ENCODE measurements at places on chromosomes 3 and 15.

GRCh38 chr3:53376679-53377078 is 29.3 kb upstream of the DCP1A start:
- no peaks in the 10 kb centered on the region for H3K27me3 ChIP-seq
- DNase-seq, result no peak
- no peak overlapping the region for H3K27ac ChIP-seq
- no peaks in the 10 kb centered on the region for H3K4me1 ChIP-seq

GRCh38 chr3:169813757-169814517 is 1.2 kb upstream of the LRRC34 start:
- H3K36me3 ChIP-seq, result no peaks in the 10 kb centered on the region
- H3K4me3 ChIP-seq, result peak overlapping the region; percentile 54
- peaks cover 10% of the 10 kb centered on the region for H3K27me3 ChIP-seq
- peak; percentile 40 for DNase-seq

DNA sequence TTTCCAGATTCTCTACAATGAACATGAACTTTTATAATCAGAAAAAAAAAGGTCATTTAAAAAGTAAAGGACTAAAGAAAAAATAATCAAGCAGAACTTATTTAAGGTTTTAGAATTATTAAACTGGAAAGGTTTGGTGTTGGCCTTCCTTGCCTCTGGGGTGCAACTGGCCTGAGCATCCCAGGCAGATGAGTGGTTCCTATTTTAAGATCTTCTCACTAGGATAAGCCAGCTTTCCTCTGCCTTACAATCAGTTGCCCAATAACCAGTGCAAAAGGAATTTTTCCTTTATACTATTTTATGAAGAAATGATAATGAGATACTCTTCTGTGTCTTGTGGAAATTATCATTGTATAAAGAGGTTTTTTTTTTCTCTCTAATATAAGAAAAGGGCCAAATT is 56.6 kb downstream of the SEC22A start:
- no peaks in the 10 kb centered on the region for H3K27me3 ChIP-seq
- H3K4me3 ChIP-seq, result no peak overlapping the region
- DNase-seq, result no peak

GRCh38 chr3:23952646-23953045 is 7.6 kb downstream of the NR1D2 start:
- no peak overlapping the region for H3K4me3 ChIP-seq
- no peak overlapping the region for H3K27ac ChIP-seq
- H3K36me3 ChIP-seq, result no peaks in the 10 kb centered on the region
- H3K27me3 ChIP-seq, result no peaks in the 10 kb centered on the region
- peaks cover 25% of the 10 kb centered on the region for H3K4me1 ChIP-seq
- no peak for DNase-seq

DNA sequence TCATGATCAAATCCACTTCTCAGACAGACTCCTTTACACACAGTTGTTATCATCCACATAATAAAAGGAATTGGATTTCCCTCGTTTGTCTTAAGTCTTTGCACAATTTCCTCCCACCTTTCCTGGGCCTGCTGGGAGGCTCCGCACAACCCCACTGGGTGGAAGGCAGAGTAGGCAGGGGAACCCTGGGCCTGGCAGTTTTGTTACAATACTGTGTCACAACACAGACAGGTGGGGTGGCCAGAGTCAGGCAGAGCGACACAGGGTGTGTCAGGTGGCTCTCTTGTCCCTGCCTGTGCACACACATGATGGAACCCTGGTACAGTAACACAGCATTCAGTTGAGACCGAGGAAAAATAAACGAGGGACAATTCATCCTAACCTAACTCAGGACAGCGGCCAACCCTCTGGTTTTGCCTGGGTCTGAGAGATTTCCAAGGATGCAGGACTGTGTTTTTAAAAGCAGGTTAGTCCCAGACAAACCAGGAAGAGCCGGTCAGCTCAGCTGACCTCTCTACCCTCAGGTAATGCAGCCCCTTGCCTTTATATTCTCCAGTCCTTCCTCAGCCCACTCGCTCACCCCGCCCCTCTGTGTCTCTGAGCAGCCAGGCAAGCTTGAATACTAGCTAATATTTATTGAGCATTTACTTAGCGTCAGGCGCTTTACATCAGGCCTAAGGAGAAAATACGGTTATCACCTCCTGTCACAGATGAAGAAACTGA is 8.8 kb upstream of the FAM174B start:
- no peak overlapping the region for H3K27ac ChIP-seq
- no peak overlapping the region for H3K4me3 ChIP-seq
- H3K4me1 ChIP-seq, result no peaks in the 10 kb centered on the region
- DNase-seq, result no peak

DNA sequence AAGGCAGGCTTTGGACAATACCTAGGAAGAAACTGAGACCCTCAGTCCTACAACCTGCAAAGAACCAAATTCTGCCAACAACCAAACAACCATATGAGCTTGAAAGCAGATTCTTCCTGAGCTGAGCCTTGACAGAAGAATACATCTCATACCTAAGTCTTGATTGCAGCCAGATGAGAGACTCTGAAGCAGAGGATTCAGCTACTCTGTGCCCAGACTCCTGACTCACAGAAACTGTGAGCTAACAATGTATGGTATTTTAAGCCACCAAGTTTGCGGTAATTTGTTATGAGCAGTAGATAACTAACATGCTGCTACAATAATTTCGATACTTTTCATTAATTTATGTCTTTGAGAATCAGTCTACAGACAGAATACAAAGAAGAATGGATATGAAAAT is 325.1 kb upstream of the CBLB start:
- DNase-seq, result no peak
- H3K27ac ChIP-seq, result no peak overlapping the region
- H3K27me3 ChIP-seq, result no peaks in the 10 kb centered on the region

- no peaks in the 10 kb centered on the region for H3K27me3 ChIP-seq
- H3K4me3 ChIP-seq, result no peak overlapping the region
- H3K4me1 ChIP-seq, result no peaks in the 10 kb centered on the region
- no peak for DNase-seq
- H3K36me3 ChIP-seq, result no peaks in the 10 kb centered on the region
- no peak overlapping the region for H3K27ac ChIP-seq
Observed at GRCh38 chr15:49370782-49371181, 52.3 kb upstream of the FGF7 start.

DNA sequence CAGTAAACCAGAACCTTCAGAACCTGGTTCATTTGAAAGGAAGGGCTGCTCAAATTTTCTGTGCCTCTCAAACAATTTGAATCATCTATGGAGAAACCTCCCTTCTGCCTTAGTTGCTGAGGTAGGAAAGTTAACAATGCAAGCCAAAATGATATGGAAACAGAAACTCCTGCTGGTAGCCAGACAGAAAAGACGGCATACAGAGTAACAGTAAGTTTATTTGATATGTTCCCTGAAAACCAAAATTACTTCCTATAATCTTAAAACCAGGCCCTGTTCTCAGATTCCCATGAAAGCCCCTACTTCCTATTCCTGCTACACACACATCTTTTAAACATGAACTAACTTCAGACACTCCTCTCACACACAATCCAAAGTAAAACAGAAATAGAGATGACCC is 86.2 kb downstream of the TBC1D5 start:
- DNase-seq, result no peak
- no peak overlapping the region for H3K4me3 ChIP-seq
- no peaks in the 10 kb centered on the region for H3K36me3 ChIP-seq
- no peaks in the 10 kb centered on the region for H3K4me1 ChIP-seq

GRCh38 chr3:25658836-25659235 is 5.9 kb downstream of the TOP2B start:
- H3K27me3 ChIP-seq, result no peaks in the 10 kb centered on the region
- H3K27ac ChIP-seq, result no peak overlapping the region
- no peaks in the 10 kb centered on the region for H3K36me3 ChIP-seq

DNA sequence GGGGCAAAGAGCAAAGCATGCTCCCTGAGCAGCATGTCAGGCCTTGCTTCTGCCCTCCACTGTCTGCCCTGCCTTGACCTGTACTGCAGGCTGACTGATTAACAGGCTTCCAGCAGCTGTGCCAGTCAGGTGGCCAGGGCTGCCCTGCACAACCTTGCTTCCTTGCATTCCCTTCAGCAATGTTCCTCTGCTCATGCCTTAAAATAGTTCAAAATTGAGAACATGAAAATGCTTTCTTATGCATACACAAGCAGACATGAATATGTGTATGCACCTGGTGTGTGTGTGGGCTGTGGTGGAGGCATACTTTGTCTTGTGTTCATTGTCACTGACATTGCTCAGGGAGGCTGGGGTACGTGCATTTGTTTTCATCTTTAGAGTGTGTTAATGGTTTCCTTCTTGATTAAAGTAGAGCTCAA is 1.2 kb upstream of the SLC22A13 start:
- no peaks in the 10 kb centered on the region for H3K4me1 ChIP-seq
- no peak overlapping the region for H3K27ac ChIP-seq
- peak; percentile 7 for DNase-seq
- no peaks in the 10 kb centered on the region for H3K27me3 ChIP-seq
- H3K4me3 ChIP-seq, result no peak overlapping the region
- H3K36me3 ChIP-seq, result no peaks in the 10 kb centered on the region

DNA sequence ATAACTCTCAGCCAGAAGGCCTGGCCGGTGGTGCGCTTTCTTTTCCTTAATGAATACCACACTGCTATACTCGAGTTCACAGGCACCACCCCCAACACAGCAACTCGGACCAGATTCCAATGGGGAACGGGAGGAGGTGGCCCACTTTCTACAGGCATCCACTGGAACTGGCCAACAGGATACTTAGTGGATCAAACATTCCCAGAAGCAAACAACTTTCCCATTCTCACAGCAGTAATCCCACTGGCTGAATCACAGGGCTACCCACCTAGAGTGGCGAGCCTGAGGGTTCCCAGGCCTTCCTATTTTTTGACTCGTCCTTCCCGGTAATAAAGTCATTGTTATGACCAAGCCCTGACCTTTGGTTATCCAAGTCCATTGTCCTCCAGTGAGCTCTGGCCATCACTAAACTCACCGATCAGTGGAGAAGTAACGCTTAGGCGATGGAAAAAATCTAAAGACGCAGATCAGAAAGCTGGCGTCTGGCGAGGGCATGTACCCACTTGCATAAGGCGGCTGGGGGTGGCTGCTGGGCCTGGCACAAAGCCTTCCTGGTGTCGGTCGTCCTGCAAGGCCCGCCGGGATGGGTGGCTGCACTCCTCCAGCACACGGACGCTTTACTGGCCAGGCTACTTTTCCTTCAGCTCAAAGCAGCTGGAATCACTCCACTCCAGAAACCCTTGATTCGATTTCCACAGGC is 1.2 kb downstream of the EOGT start:
- H3K4me3 ChIP-seq, result no peak overlapping the region
- H3K27me3 ChIP-seq, result no peaks in the 10 kb centered on the region
- H3K36me3 ChIP-seq, result peaks cover 4% of the 10 kb centered on the region
- H3K27ac ChIP-seq, result no peak overlapping the region
- DNase-seq, result no peak

- no peak overlapping the region for H3K4me3 ChIP-seq
- H3K4me1 ChIP-seq, result no peaks in the 10 kb centered on the region
- H3K36me3 ChIP-seq, result no peaks in the 10 kb centered on the region
- no peaks in the 10 kb centered on the region for H3K27me3 ChIP-seq
- no peak overlapping the region for H3K27ac ChIP-seq
Observed at GRCh38 chr3:166420071-166420470, 582.8 kb upstream of the BCHE start.

- H3K4me1 ChIP-seq, result peaks cover 42% of the 10 kb centered on the region
- DNase-seq, result no peak
- no peak overlapping the region for H3K4me3 ChIP-seq
- H3K27me3 ChIP-seq, result no peaks in the 10 kb centered on the region
- no peaks in the 10 kb centered on the region for H3K36me3 ChIP-seq
Observed at GRCh38 chr3:194079702-194080172, 56.2 kb upstream of the HES1 start.

DNA sequence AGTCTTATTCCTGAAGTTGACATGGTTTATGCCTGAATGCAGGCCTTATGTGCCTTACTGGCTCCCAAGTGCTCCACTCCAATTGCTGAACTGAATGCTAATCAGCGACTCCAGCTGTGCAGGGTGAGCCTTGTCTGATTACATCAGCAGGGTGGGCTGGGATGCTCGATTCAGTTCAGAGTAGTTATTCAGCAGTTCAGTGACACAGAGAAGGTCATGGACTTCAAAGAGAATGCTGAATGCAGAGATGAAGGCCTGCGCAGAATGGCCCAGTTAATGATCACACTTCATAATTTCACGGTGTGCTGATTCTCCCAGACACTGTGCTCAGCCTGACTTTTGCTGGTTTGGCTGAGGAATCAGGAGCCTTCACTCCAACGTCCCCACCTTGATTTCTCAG is 63.6 kb downstream of the CLDN1 start:
- no peak overlapping the region for H3K27ac ChIP-seq
- H3K4me3 ChIP-seq, result no peak overlapping the region
- no peaks in the 10 kb centered on the region for H3K27me3 ChIP-seq
- no peak for DNase-seq
- H3K36me3 ChIP-seq, result no peaks in the 10 kb centered on the region
- H3K4me1 ChIP-seq, result no peaks in the 10 kb centered on the region

DNA sequence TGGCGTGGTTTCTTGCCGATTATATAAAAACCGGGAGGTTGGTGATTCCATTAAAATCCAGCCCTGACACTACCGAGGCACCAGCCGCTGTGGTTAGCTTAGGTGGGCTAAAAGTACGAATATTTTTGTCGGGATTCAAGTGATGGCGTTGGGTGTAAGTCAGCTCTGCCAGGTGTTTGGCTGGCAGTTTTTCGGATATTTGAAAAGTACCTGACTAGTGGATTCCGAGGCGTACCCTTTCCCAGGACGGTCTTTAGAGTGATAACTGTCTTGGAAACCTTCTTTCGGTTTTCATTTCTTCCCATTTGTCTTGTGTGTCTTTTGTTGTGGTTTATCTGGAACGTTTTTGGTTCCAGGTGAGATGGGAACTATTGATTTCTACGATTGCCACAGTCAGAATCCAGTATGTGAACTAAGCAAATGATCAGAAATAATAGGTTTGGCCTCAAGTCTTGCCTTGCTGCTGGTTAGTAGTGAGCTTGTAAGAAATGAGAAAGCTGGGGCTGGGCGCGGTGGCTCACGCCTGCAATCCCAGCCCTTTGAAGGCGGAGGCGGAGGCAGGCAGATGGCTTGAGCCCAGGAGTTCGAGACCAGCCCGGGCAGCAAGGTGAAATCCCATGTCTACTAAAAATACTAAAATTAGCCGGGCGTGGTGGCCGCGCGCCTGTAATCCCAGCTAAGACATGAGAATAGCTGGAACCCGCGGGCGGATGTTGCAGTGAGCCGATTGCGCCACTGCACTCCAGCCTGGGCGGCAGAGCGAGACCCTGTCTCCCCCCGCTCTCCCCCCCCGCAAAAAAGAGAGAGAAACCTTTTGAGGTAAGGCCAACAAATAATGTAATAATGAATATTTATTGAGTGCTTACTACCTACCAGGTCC is 1.4 kb downstream of the FYTTD1 start:
- peak; percentile 37 for DNase-seq
- no peaks in the 10 kb centered on the region for H3K27me3 ChIP-seq
- H3K27ac ChIP-seq, result peak overlapping the region; percentile 94
- H3K4me1 ChIP-seq, result no peaks in the 10 kb centered on the region
- peak overlapping the region; percentile 96 for H3K4me3 ChIP-seq
- no peaks in the 10 kb centered on the region for H3K36me3 ChIP-seq

GRCh38 chr3:42077785-42078184 is 13.4 kb upstream of the TRAK1 start:
- no peaks in the 10 kb centered on the region for H3K27me3 ChIP-seq
- no peak for DNase-seq
- H3K27ac ChIP-seq, result no peak overlapping the region
- H3K4me3 ChIP-seq, result no peak overlapping the region

- H3K4me3 ChIP-seq, result no peak overlapping the region
- H3K4me1 ChIP-seq, result no peaks in the 10 kb centered on the region
- no peak overlapping the region for H3K27ac ChIP-seq
- no peaks in the 10 kb centered on the region for H3K36me3 ChIP-seq
- DNase-seq, result no peak
- H3K27me3 ChIP-seq, result no peaks in the 10 kb centered on the region
Observed at GRCh38 chr15:80384432-80384831, 19.8 kb upstream of the ARNT2 start.

- no peak overlapping the region for H3K27ac ChIP-seq
- H3K4me1 ChIP-seq, result no peaks in the 10 kb centered on the region
- no peak for DNase-seq
- H3K36me3 ChIP-seq, result no peaks in the 10 kb centered on the region
- H3K27me3 ChIP-seq, result no peaks in the 10 kb centered on the region
Observed at GRCh38 chr3:196135693-196136639, 54.1 kb upstream of the TFRC start.
